Stimulated activated memory B cell treated with anti-CD40 and anti-IgM and Interleukin-4, amounts not matched to agents 10 μg/mL and 1 μg/mL and 100 μg/mL, for 72 hours (primary cell): ENCODE measurements at places on chromosomes 5 and 9.

GRCh38 chr5:149616727-149617285 lies 35.5 kb downstream of the ARHGEF37 start:
- ATAC-seq: peak; percentile 77

DNA sequence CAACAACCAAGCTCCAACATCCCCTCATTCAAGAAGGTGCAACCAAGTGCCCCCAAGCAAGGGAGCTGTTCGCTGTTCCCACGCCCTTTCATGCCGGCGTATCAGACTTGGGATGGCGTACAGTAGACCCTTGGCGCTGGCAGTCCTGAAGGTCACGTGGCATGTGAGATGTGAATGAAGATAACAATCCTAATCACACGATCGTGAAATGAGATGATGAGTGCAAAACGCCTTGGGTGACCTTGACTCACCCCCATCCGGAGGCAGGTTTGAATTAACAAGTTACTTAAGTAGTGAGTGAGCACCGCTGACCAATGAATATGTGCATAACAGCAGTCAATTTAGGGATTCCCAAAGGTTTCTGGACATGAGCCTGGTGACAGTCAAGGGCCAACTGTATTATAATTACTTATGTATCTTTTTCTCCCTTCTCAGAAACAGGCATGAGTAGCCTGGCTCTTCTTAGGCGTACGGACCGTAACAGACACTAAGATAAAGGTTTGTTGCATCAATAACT lies 150.2 kb downstream of the TTLL11 start:
- no peak for ATAC-seq

DNA sequence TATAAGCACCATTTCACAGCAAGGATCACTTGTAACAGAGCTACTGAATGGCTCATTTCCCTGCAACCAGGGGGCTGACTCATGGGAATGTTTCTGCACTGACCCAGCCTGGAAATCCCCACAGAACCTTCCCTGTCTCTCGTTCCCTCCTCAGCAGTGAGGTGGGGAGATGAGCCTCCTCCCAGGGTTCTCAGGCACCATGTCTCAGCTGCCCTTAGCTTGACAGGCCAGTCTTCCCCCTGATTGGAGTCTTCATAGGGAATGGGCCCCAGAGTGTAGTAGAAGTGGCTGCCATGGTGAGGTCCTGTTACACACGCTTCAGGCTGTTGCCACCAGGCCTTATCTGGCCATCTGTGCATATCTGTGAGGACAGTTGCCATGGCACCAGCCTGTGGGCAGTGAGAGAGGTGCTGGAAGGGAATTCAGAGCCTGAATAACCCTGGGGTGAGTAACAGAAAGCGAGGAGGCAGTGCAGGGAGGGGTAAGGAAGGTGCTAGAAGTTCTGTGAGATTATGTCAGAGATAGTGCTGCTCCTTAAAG lies 324.4 kb downstream of the ENC1 start:
- ATAC-seq: peak; percentile 47

DNA sequence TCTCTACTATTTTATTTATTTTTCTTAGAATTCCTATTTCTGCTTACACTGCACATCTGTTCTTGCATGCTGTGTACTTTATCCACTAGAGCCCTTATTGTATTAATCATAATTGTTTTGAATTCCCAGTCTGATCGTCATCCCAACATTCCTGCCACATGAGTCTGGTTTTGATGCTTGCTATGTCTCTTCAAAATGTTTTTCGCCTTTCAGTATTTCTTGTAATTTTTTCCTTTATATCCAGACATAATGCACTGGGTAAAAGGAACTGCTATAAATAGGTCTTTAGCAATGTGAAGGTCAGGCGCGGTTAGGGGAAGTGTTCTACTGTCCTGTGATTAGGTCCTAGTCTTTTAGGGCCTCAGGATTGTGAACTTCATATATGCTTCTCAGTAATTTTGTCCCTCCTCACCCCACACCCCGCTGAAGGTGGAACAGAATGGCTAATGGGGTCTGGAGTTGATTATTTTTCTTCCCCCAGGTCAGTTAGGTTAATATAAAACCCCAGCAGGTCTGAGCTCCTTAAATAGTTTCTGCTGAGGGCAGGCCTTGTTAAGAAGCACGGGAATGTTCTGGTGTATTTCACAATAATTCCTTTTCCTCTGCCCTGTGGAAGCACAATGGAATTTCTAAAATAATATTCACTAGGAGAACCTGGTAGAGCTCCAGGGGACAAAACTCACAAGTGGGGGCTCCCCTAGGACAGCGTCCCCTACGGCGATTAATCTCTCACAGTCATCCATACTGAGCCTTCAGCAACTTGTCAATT lies 146.6 kb upstream of the TUT7 start:
- no peak for ATAC-seq

GRCh38 chr5:141771562-141771961 lies 89.5 kb upstream of the ARAP3 start:
- no peak for ATAC-seq

DNA sequence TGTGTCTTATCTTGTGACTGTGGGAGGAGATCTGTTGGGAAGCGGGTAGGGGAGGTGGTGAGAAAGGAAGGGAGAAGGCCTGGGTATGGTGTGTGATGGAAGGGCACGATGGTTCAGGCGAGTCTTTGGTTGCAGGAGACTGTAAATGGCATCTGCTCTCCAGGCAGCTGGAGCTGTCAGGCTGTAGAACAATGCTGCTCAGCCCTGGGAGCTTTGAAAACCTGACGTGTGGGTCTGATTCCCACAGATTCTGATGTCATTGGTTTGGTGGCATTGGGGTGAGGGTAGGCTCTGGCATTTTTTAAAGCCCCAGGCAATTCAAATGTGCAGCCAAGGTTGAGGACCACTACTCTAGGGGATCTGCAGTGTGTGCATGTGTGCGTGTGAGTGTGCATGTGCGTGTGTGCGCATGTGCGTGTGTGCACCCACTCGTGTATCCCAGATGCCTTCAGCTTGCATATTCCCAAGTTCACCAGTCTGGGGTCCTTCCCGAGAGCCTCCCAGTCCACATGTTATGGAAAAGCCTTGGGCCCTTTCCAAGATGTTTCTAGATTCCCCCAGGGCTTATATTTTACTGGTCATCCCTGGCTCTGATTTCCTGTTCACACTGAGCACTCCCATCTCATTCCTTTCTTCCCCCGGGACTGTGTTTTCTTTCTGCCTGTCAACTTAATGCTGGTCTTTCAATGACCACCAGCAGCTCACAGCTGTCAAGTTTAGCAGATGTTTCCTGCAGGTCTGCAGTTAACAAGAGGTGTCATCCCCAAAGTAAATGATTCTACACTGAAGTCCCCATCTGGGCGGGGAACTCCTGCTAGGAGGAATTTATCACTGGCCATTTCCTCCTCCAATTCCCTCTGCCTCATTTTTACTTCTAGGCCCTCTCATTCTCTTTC lies 34.0 kb downstream of the BOD1 start:
- no peak for ATAC-seq

GRCh38 chr9:26391036-26391435 lies 501.6 kb downstream of the CAAP1 start:
- ATAC-seq: no peak

GRCh38 chr9:124198948-124199347 lies 58.8 kb upstream of the NEK6 start:
- ATAC-seq: no peak

GRCh38 chr9:136046554-136046920 lies 48.6 kb downstream of the NACC2 start:
- ATAC-seq: no peak

DNA sequence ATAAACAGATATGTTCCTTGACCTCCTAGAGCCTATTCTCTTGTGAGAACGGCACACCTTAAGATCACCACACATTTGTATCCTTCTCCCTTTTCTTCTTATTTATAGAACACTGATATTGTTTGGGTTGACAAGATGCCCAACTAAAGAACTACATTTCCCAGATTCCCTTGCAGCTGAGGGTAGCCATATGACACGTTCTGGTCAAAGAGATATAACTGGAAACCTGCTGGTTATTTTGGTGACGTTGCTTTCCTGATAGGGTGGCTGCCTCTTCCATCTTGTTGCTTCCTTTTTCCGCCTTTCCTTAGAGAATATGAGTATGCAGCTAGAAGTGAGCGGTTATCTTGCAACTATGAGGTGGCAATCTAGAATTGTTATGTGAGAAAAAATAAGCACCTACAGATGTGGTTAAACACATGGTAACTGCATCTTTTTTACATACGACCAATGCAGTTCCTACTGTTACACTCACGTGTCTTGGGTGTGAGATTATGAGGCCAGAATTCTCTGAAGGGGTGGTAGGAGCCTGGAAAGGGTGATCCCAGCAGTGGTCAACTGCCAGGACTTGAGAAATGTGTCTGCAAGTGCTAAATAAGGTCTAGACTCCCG lies 72.9 kb downstream of the SEC61B start:
- ATAC-seq: no peak

DNA sequence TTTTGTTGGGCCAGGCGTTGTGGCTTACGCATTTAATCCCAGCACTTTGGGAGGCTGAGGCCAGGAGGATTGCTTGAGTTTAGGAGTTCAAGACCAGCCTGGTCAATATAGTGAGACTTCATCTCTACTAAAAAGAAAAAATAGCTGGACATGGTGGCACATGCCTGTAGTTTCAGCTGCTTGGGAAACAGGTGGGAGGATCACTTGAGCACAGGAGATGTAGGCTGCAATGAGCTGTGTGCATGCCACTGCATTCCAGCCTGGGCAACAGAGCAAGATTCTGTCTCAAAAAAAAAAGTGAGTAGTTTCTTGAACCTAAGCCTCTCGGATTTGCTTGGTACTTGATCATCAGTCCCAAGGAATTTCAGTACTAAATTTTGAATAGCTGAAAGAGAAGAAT lies 26.9 kb downstream of the G3BP1 start:
- ATAC-seq: no peak

DNA sequence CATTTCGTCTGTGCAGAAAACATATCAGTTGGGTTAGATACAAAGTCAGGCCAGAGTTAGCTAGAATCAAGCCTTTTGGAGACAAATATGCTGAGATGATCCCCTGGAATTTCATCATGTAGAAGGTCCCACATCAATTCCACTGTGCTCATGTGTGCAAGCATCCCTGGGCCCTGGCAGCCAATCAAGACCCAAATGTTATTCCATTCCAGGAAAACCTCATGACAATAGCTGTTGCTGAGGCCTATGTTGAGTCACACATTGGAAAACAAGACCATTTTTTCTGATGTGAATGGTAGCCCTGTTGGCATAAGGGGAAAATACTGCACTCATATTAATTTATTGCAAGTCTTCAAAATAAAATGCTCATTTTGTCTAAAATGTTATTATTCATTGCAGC lies 11.5 kb downstream of the SPOCK1 start:
- ATAC-seq: no peak

DNA sequence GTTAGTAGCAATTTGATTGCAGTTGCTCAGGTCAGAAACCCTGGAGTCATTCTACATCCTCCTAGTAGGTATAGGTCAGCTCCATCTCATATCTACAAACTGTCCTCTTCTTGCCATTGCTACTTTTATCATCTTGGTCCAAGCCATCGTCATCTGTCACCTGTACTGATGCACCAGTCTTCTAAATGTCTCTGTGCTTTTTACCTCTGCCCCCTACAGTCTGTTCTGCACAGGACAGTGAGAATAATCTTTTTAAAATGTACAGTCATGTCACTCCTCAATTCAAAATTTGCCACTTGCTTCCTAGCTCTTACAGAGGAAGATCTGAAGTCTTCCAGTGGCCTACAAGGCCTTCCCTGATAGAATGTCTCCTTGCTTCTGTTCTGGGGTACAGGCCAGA lies 6.8 kb downstream of the NNT start:
- ATAC-seq: peak; percentile 53

DNA sequence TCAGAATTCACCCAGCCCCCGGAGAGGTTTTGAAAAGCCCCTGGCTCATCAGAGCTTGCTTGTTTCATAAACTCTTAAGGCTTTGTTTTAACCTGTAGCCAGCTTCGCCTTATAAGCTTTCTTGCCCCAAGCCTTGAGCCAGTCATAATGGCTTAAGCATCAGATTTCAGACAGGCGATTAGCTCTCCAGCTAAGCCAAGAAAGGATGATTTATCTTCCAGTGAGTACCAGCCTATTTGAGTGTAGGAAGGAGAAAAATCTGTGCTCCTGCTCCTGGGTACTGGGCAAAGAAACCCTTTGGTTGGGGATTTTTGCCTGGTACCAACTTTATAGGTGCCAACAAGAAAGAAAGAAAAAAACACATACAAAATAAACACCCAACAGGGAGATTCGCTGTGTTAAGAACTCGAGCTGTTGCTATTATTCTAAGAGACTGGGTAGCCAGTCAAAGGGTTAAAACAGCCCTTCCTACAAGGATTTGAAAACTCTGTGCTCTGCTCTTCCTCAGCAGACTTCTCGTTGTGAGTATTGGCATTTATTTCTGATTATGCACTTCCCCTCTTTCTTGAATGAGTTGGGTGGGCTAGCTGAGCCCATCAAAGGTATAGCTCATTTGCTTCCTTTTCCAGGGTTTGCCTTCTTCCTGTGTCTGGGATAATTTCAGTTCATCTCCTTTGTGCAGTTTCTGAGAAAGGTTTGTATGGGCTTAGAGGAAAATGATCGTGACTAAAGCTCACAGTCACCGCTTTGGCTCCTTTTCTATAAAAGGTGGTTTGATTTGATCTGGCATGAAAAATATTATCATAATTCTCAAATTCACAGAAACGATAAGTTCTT lies 157.2 kb upstream of the DMRT1 start:
- no peak for ATAC-seq

- no peak for ATAC-seq
Measured at GRCh38 chr5:180472269-180472668, 21.9 kb upstream of the CNOT6 start.

DNA sequence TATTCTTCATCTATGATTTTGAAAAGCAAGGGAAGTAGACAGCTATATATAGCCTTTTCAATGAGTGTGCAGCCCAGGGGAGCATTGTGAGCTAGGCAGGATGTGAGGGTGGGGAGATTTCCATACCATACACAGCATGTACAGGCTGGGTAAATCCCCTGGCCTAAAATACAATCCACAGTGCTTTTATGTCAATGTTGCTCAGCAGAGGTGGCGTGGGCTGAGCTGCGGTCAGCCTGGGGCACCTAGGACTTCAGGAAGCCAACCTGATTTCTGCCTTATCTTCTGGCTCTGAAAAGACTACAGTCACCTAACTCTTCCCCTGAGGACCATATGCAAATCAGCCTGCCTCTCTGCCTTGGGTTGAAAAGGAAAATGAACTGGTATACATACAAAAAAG lies 6.3 kb upstream of the GARIN3 start:
- ATAC-seq: peak; percentile 99

- no peak for ATAC-seq
Measured at GRCh38 chr9:30723656-30724055, 1660.8 kb upstream of the ACO1 start.

DNA sequence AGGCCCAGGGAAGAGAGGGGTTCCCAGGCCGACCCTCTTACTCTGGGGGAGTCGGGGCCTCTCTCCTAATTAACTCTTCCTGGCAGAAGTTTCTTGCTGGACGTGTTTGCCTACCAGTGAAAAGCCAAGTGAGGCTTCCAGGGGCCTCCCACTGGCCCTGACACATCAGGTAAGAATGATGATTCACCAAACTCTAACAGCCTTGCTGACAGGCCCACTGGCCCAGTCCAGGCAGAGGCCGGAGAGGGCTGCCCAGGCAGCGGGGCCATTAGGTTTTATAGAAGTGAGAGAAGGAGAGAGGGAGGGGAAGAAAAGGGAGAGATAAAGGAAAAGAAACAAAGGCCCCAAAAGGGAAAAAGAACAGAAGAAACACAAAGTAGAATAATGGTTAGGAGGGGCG lies 50.8 kb upstream of the FOXE1 start:
- ATAC-seq: no peak

- peak; percentile 63 for ATAC-seq
Measured at GRCh38 chr5:139708877-139709581, 60.9 kb downstream of the CXXC5 start.
